Suppressor macrophage treated with lipopolysaccharide for 4 hours (primary cell): ENCODE measurements at places on chromosomes 2 and 18.

- no peak for DNase-seq
Observed at GRCh38 chr2:56107502-56108220, 76.1 kb upstream of the CCDC85A start.

DNA sequence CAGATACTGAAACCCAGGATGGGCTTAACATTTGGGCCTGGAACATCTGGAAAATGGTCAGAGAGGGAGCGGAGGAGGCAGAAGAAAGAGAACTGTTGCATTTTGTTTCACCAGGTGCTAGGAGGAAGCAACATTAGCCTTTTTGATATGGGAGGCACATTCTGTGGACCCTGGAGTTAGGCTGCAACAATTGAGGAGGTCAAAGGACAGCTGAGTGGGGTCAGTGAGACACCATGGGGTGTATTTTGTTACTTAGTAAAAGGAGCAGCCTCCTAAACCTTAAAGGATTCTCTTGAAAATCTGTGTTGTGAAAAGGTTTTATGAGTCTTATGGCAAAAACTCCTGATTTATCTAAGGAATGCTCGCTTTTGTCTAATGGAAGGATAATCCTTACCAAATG is 124.9 kb downstream of the GREB1L start:
- no peak for DNase-seq

- no peak for DNase-seq
Observed at GRCh38 chr18:7979714-7980113, 412.6 kb downstream of the PTPRM start.

- no peak for DNase-seq
Observed at GRCh38 chr2:47206181-47206580, 51.1 kb upstream of the STPG4 start.

GRCh38 chr2:12073217-12073852 is 326.9 kb downstream of the LPIN1 start:
- DNase-seq = no peak

DNA sequence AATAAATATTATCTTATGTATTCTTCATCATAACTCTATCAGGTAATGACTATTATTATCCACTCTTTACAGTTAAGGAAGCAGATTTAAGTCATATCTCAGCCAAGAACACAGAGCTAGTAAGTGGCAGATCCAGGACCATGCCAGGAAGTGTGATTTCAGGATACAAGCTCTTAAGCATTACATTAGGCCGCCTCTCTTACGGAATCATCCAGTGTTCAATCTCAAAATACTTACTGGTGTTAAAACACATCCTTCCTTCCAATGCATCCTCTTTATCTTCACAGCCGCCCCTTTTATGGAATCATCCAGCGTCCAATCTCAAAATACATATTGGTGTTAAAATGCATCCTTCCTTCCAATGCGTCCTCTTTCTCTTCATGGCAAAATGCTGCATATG is 14.7 kb upstream of the RGPD4 start:
- DNase-seq = no peak

DNA sequence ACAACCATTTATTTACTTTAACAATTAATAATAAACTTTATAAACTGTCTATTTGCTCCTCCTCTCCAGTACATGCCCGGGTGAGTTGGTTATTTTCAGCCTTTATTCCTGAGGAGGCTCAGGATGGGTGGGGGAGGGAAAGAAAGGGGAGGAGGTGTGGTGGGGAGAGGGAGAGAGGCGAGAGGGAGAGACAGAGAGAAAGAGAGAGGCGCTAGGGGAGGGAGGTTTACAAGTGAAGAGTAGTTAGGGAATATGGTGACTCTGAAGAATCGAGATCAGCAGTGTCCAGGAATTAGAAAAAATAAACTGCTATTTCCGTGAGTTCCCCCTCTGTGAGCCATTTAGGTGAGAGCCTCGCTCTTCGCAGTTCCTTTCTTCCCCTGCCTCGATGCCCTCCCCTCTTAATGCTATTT is 138.9 kb downstream of the MEIS1 start:
- no peak for DNase-seq

GRCh38 chr18:7786569-7786968 is 219.5 kb downstream of the PTPRM start:
- no peak for DNase-seq

DNA sequence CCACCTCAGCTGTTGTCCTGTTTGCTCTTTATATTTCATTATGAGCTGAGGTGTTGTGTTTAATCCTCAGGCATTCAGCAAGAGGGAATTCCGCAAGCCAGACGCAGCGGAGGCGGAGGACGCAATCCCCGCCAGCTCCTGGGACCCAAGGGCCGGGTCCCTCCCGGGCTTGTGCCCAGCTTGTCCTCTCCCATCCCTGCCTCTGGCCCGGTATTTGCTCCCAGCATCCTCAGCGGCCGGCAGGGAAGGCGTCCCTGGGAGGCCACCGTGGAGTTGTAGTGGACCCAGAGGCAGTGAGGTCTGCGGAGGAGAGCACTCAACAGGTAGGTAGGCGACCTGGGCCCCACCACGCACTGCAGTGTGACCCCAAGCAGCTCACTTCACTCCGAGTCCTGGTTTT is 42.5 kb upstream of the FOSL2 start:
- no peak for DNase-seq

- DNase-seq = no peak
Observed at GRCh38 chr2:54092940-54093339, 22.5 kb upstream of the ACYP2 start.

- no peak for DNase-seq
Observed at GRCh38 chr2:137677466-137677865, 286.8 kb upstream of the HNMT start.

DNA sequence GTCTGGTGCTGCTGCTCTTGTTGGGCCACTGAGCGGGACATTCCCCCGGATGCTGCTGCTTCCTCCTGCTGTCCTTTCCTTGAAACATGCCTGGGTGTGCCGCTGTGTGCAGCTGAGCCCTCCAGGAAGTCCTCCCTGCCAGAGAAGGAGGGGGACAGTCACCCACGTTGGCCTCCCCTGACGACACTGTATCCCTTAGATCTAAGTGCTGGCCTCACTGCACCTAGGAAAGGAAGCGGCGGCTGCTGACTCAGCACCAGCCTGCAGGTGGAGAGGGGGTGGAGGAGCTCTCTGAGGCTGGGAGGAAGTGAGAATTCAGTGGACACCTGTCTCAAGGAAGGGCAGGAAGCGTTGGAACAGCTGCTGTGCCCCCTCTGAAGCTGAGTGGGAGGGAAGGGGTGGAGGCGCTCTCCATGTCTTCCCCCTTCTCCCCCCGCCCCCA is 239.8 kb downstream of the HAUS1 start:
- DNase-seq = peak; percentile 64

- no peak for DNase-seq
Observed at GRCh38 chr18:32478317-32478716, 7.6 kb upstream of the GAREM1 start.
